ENCODE measurements at places on chromosomes 5 and 9. TPM values are rescaled to one million over a fixed set of nuclear protein-coding genes. Genes with fewer than 3 reads are reported as not detected.

- no peak for DNase-seq
Measured at GRCh38 chr5:143156086-143156485, 247.4 kb downstream of the NR3C1 start.

DNA sequence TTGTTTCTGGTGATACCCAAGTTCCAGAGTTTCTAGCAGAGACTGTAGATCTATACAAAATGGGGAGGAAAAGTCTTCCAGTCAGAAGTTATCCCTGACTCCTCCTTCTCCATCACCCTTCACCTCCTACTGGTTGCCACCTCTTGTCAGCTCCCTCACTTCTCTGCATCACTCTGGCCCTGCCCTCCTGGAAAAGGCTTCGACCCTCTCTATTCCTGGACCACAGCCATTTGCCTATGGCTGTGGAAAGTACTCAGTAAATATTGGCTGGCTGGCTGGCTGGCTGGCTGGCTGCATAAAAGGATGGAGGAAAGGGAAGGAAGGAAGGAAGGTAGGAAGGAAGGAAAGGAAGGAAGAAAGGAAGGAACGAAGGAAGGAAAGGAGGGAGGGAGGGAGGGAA, 32.7 kb upstream of the ABCA1 start:
- no peak for DNase-seq

DNA sequence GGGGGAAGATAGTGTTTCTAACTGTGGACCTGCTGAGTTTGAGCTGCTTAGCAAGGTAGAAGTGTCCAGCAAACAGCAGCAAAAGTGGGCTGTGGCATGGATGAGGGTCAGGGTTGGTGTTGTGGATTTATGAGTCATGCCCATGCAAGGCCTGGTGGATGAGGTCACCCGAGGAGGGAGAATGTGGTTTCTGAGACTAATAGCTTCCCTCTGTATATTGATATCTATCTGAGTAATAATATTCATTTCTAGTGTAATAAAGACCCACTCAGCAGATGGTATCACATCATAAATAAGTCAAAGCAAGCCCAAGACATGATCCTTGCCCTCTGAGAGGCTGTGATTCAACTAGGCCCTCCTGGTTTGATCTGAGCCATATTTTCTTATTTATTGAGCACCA, 597.8 kb upstream of the CLINT1 start:
- DNase-seq = no peak

GRCh38 chr9:89555451-89556375, 49.1 kb upstream of the GADD45G start:
- DNase-seq = no peak

- no peak for DNase-seq
Measured at GRCh38 chr5:65923339-65923738, 3.0 kb upstream of the ERBIN start.

- no peak for DNase-seq
Measured at GRCh38 chr5:85452322-85453025, 1067.8 kb upstream of the EDIL3 start.

GRCh38 chr5:44697025-44697424, 111.7 kb upstream of the MRPS30 start:
- DNase-seq = no peak

- DNase-seq = no peak
Measured at GRCh38 chr5:103908336-103909080, 345.9 kb upstream of the NUDT12 start.

GRCh38 chr5:56339732-56340131, 106.6 kb upstream of the ANKRD55 start:
- no peak for DNase-seq

- peak; percentile 84 for DNase-seq
Measured at GRCh38 chr9:15552636-15553527, at the start of gene CCDC171. Gene CCDC171 (plus strand): TSS chr9:15553043. CDS start chr9:15564089, 11,046 bp downstream.

DNA sequence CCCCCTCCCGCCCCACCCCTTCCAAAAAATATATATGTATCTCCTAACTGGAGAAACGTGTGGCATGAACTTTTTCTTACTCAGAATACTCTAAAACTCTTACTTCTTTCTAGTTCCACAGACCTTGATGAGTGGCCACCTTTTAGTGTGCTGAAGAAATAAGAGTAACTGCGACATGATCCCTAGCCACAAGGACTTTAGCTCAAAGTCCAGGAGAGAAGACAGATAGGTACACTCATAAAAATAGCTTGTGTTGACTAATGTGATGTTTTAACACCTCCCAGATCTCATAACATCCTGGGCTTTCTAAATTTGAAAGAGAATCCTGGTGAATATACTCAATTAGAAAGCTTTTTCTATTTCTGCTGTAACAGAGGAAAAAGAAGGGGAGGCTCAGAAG, 1005.0 kb upstream of the DMAC1 start:
- DNase-seq = no peak

DNA sequence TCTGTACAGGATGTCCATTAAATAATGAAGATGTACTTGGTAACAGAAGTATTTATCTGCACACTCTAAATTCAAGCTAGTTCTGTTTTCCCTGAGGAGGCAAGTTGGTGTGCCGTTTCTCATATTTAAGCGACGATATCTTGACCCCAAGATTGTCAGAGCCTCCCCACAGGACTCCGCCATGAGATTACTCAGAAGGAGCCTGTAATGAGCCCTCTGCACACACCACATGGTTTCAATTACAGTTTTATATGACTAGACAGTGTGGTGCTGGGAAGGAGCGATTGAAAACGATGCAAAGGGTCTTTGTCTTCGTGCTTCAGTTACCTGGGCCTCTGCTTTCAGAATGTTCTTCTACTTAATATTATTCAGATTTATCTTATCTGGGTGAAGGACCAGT, 840.4 kb upstream of the WWC1 start:
- no peak for DNase-seq

GRCh38 chr5:132751444-132751843, 4.2 kb downstream of the CCNI2 start:
- DNase-seq = no peak

GRCh38 chr5:42467981-42468524, 44.8 kb downstream of the GHR start:
- no peak for DNase-seq

GRCh38 chr9:98607152-98607551, 101.6 kb downstream of the GABBR2 start:
- no peak for DNase-seq

DNA sequence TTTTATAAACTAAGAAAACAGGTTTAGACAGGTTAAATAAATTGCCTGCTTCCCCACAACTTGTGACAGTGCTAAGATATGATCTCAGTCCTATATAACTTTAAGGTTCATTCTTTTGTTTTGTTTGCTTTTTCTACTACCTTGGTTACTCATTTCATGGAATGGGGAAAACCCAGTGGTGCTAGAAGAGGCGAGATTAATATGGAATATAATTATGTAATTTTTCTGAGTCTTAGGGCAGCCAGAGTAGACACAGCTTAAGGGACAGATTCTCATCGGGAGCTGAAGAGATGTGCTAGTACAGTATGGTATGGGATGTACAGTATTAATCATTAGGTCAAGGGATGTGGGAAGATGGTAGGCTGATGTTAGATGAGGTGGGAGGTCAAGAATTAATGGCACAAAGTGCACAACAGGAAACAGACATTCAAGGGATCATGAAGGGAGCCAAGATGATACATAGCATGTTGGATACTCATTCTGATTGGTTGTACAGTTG, 6.2 kb downstream of the TRIM32 start:
- no peak for DNase-seq

- DNase-seq = no peak
Measured at GRCh38 chr5:88807327-88807726, 75.7 kb downstream of the MEF2C start.

GRCh38 chr5:168660691-168661090, 81.5 kb upstream of the PANK3 start:
- no peak for DNase-seq

DNA sequence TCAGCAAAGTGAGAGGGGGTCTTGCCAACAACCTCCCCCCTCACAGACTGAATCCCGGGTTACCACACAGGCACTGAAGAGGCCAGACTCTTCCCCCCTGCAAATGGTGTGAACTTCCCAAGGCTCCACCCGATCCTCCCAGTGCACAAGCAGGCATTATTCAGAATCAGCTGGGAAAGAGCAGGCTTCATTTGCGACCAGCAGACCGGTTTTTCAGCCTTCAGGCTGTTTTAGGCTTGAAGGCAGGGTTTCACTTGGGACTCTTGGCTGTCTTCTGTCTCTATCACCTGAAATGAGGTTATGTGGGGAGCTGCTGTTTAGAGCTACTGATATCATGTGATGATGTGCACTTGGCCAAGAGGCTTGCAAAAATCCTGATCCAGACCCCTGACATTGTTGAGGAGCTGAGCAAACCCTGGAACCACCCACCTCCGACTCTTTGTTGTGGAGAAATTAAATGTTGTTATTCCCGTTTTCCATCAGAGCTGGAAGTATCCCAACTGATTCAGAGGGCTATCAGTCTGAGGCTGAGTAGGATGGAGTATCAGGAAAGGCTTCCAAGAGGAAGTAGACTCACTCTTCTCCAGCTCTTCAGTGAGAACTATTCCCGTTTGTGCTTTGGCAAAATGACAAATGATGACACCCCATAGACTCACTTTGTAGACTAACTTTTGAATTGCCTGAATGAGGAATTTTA, 63.3 kb upstream of the ZFR start:
- no peak for DNase-seq

DNA sequence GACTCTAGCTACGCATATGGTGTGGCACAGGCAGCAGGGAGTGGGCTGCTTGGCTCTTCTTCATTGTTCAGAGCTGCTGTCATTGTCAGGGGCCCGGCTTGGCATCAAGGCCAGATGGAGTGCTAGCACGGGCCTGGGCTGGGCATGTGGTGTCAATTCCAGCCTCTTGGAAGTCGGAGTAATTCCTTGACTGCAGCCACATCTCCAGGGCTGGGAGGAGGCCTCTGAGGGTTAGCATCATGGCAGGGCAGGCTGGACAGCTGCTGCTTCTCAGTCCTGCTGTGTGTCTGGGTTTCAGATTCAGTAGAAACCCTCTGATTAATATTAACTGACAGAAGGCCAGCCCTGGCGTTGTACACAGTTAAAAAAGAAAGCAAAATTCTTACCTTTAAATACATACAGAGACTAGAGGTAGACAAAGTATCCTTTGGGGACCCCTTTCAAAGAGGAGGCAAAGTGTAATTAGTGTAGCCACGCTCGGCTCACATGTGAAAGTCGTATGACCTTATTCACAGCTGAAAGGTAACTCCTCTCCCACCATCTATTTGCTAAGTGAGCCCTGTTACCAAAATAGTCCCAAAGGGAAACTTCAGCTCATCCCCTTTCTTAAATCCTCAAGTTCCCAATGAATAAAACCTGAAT, 126.4 kb downstream of the DOCK2 start:
- DNase-seq = no peak

DNA sequence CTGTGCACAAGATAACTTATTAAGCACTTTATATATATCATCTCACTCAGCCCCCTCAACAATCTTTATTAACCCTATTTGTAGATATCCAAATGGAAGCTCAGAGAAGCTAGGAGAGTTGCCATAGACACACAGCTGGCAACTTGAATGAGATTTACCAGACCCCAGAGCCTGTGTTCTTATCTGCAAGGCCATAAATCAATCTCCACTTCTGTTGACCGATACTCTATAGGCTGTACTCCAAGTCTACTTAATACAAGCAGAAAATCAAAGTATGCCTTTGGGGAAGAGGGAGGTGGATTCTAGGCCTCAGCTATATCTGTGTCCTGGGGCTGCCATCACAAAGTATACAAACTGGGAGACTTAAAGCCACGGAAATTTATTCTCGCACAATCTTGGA, 6.0 kb upstream of the IL9 start:
- DNase-seq = no peak

- no peak for DNase-seq
Measured at GRCh38 chr5:78574131-78574673, 74.4 kb downstream of the LHFPL2 start.

DNA sequence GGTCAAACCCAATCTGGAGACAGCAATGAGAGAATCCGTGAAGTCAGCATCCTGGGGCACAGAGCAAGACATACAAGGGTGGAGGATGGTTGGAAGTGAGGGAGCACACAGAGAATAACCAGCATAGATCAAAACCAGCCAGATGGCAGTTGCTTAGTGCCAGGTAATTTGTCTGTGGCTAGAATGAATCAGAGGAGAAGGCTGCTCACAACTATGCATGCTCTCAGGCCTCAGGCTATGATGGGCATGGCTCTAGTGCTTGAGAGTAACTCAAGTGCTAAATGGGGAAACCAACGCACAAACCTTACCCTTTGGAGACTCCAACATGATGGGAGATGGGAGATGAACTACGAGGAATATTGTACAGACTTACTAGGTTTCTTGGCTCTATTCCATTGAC, 160.8 kb downstream of the DMRT2 start:
- no peak for DNase-seq

DNA sequence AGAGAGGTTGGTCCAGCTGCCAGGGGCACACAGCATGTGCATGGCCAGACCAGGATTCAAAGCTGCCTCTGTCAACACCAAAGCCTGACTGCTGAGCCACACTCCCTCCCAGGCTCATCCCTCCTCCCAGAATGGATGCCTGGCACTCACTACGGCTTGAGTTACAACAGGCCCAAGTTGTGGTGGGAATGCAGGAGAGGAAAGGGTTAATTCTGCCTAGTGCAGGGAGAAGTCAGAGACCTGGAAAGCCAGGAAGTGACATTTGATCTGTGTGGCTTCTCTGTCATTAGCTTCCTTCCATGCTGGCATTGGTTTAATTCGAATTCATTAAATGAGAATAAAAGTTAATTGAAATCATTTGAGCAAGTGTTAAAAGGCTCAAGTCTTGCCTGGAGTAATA, 150.0 kb downstream of the NSG2 start:
- DNase-seq = no peak

DNA sequence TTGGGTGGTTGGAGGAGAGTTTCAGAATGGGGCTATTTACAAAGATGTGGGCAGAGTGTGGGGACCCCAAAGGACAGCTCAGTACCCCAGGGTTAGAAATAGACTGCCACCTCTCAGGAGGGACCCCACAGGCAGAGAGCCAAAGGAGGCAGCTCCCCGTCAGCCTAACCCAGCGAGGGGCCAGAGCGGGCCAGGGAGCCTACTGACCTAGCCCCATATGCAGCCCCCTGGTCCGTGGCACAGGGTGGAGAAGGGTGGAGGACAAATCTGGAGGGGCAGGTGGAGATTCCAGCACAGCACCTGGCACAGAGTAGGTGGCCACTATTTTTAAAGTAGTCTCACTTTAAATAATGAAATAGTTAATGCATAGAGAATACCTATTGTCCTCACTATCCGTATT, 67.2 kb upstream of the ANGPTL2 start:
- no peak for DNase-seq

GRCh38 chr9:89619424-89620138, 14.8 kb downstream of the GADD45G start:
- no peak for DNase-seq

DNA sequence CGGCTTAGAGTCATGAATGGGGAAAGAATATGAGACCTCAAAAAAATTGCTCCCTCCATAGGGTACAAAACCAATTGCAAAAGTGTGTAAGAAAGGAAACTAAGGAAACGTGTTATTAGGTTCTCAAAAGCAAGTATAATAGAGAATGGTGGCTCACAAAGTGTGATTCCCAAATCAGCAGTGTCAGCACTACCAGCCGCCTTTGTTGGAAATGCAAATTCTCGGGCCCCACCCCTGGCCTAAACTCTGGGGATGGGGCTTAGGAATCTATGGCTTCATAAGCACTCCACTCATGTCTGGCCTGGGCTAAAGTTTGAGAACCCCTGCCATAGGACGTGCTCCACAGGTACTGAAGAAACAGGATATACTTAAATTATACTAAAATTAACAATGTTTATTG, 1.6 kb upstream of the CCDC69 start:
- no peak for DNase-seq

The FOXD4L4 gene
- not detected for polyA plus RNA-seq

The FBP2 gene
- not detected for polyA plus RNA-seq

The FLT4 gene
- polyA plus RNA-seq = 35.3 TPM

The ANKRD31 gene
- 0.47 TPM for polyA plus RNA-seq

The GPR150 gene
- polyA plus RNA-seq = not detected

The LCN2 gene
- 0.29 TPM for polyA plus RNA-seq

The ACTBL2 gene
- polyA plus RNA-seq = not detected

The GPR21 gene
- polyA plus RNA-seq = 0.65 TPM

The NAIP gene
- polyA plus RNA-seq = 15.5 TPM
